RKO (cell line): ENCODE measurements at places on chromosomes 5 and 9.

DNA sequence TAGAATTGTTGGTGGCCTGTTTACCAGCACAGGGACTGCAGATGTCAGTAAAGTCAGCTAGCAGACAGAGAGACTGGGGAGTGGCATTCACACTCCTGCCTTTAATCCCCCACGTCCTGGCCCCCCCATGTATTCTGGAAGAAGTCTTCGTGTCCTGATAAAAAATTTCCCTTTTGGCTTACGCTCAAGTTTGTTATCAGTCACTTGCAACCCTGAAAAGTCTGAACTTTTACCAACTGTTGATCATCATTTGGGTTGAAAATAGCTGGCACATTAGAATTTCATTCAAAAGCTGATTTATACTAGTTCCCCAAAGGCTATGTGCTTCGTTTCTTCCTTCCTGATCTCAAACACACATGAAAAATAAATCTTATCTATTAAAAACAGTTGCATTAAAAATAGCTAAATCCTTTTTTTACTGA lies 5.8 kb upstream of the CRHBP start:
- DNase-seq = no peak

DNA sequence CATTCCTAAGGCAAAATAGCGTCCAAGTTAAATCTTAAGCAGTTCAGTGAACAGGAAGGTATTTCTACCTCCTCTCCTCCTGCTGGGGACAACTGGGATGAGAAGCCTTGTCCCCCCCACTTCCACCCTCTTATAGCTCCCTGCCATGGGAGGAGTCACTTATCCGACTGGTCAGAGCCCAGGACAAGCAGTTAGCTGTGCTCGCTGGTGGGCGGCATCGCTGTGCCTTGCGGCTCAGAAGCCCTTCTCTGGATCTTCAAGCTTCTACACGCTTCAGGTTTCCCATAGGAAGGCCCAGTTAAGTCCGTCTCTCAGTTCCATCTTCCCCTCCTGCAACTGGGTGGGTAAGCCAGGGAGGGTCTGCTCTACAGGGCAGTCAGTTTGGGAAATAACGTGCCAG lies 77.2 kb downstream of the PAX5 start:
- DNase-seq = no peak

GRCh38 chr5:163564321-163564938 lies 59.0 kb downstream of the MAT2B start:
- peak; percentile 55 for DNase-seq

GRCh38 chr9:4059437-4059836 lies 240.4 kb downstream of the GLIS3 start:
- no peak for DNase-seq

DNA sequence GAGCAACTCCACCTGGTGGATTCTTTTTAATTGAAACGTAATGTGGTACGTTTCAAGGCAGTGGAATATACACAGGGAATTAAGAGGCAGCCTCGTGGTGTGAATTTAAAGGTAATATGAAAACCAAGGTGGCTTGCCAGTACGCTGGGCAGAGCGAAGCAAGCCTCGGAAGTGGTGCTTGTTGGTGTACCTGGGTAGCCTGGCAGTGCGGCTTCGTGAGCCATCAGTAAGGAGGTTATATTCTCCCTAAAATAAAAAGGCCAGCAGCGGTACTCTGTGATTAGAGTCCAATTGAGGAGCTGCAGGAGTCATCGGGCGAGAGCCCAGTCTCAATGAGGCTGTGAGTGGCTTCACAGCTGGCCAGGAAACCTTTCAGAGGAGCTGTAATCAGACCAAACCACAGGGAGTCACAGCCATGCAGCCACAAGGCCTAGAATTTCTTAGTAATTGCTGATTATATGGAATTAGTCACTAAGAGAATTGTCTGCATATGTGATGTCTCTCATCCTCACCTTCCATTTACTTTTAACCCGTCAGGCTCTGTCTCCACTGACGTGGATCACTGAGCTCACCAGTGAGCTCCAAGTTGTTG lies 57.7 kb downstream of the DCP2 start:
- peak; percentile 77 for DNase-seq

DNA sequence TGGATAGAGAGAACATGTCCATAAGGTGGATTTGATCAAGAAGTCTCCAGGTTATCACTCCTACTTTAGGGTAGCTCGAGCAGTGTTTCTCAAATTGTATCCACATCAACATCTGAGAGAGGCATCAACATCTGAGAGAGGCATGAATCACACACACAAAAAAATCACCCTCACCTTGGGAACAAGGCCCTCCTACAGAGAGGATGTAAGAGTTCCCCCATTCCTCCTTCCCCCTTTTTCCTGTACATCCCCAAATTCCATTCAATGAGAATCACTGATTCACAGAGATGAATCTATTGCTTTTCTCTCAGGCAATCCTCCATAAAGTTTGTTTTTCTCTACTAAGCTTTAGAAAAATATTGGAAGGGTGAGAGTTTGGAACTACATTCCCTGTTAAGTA lies 233.4 kb upstream of the CDH6 start:
- DNase-seq = no peak

GRCh38 chr5:54804086-54804485 lies 181.3 kb downstream of the ESM1 start:
- DNase-seq = no peak

GRCh38 chr5:121158451-121158850 lies 693.2 kb upstream of the FTMT start:
- no peak for DNase-seq
